ENCODE measurements at places on chromosomes 7 and 10. TPM values are rescaled to one million over a fixed set of nuclear protein-coding genes. Genes with fewer than 3 reads are reported as not detected.

- peak; percentile 10 for DNase-seq
Measured at GRCh38 chr10:67257018-67257417, 331.2 kb downstream of the LRRTM3 start.

Gene CCL24
- not detected for total RNA-seq

DNA sequence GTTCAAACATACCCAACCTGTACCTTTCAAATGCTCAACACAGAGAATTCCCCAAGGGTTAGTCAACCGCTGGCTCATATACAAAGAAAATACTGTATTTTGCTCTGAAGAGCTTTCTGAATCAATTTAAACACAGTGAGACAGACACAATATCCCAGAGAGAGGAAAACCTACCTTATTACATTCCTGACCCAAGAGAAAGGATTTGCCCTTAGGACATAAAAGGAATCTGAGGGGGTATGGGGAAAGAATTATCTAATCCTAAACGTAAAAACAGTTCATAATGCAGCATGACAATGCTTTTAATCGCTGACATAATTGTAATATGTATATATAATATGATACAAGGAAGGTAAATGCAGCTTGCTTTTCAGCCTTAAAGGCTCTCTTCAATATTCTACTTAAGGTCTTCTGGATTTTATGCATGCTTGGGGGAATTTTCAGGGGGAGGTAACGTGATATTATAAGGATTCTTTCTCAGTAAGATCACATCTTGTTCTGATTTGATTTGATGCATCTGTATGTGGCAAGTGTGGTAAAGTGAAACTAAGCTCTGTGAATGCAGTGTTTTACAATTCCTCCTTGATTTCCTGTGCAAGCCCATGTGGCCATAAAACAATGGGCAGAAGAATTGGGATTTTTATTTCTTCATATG, 240.5 kb downstream of the GLI3 start:
- DNase-seq = peak; percentile 83

DNA sequence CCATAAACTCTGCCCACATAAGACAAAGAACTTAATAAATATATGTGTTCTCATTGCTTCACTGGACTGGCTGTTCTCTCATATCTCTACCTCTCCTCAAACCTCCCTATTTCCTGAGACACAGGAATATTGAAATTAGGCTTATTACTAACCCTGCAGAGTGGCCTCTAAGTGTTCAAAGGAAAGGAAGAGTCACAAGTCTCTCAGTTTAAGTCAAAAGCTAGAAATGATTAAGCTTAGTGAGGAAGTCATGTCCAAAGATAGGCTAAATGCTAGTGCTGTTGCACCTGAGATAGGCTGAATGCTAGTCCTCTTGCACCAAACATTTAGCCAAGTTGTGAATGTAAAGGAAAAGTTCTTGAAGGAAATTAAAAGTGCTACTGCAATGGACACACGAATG, 41.1 kb downstream of the GNAI1 start:
- DNase-seq = no peak

DNA sequence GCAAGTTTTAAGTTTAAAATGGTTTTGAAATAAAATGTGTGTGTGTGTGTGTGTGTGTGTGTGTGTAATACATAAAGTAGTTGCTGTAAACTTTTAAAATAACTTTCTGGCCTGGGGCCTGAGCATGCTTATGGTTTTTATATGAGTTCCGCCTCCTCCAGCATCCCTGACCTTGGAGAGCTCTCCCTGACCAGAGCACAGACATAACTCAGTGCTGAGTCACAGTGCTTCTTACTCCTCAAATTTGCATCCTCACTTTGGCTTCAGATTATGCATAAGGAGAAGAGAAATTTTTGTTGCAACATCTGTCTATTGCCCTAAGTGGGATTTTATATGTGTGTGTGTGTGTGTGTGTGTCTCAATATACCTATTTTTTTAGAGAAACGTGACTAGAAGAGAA, 200.8 kb downstream of the ELMO1 start:
- peak; percentile 82 for DNase-seq

GRCh38 chr10:125882596-125882995, 1.5 kb upstream of the DHX32 start:
- peak; percentile 44 for DNase-seq

Gene MKRN1
- total RNA-seq = 74.0 TPM

Gene RAMP3
- under 0.01 TPM for total RNA-seq

Gene CLCN1
- under 0.01 TPM for total RNA-seq

Gene SLC39A12
- not detected for total RNA-seq

DNA sequence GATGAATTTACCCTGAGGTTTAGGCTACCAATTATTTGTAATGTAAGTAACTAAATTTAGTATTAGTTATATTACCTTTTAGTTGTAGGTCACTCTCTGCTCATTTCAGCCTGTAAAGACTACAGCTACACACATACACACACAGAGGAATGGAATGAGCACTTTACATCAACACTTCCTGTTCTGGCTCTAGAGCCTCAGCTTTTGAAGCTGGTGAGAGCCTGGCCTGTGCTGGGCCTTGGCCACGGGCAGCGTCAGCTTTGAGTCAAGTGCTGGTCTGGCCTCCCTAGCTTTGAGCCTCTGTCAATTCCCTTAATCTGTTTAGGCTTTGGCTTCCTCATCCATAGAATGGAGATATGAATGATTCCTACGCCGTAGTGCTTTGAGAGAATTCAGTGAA, 141.7 kb downstream of the EGFR start:
- peak; percentile 91 for DNase-seq

DNA sequence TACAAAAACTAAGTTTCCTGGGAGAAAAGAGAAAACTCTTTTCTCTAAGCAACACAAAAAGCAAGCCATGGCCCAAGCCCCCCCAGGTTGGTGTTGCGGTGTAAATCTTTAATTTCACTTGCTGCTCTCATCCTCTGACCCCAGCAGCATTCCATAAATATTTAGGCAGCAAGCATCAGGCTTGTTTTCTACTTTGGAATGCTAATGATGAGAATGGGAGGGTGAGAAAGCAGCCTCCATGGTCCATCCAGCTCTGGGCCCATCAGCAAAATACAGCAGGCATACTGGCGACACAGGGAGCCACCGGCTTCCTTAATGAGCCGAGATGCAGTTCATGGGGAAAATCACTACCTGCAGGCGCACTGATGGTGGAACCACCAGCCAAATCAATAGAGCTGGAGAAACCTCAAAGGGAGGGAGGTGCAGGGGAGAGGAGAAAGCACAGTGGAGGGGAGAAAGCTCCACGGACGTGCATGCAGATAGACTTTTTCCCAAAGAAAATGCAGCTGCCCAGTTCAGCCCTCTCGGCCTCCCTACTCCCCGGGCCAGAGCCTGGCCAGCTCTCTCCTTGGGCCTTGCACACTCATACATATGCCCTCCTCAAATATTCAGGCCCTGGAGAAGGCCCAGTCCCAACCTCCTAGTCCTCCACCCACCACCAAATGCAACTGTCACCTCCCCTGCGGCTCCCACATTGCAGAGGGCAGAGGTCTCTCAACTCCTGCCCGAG, 131.9 kb downstream of the GRID1 start:
- peak; percentile 31 for DNase-seq

Gene DENND2A
- total RNA-seq = 39.0 TPM

DNA sequence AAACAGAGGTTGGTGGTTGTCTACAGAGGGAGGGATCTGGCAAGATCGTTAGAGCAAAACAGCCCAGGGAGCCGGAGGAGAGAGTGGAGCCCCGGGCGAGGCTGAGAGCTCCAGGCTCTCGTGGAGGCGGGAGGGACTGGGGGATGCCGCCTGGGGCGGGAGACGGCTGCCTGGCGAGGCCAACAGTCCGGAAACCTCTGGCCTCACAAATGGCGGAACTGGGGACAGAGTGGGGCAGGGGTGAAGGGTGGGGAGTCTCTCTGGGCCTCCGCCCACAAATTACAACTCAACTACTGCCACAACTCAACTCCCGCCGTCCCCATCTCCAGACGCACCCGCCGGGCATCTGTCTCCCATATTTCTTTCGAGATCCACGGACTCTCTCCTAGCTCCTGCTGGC, 47.7 kb downstream of the CLEC2L start:
- DNase-seq = no peak

GRCh38 chr7:84190016-84190705, 4.4 kb downstream of the SEMA3A start:
- DNase-seq = peak; percentile 50

GRCh38 chr7:44703921-44704320, 44.7 kb upstream of the ZMIZ2 start:
- DNase-seq = no peak

Gene BAMBI
- 4.6 TPM for total RNA-seq

DNA sequence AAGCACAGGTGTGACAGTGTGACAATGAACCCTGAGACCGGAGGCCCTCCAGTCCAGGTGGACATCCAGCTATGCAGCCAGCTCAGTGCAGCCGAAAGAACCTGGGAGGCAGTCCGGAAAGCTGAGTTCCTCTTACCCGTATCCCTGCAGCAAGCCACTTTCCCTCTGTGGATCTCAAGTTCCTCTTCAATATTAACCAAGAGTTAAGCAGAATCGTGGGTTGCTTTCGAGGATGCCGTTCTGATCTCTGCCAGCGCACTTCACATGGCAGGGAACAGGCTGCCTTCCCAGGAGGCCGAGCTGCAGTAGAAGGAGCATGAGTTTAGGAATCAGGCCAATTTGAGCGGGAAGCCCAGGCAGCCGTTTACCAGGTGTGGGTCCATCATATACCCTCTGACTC, 591.6 kb downstream of the SDK1 start:
- no peak for DNase-seq

Gene ZNF727
- 6.4 TPM for total RNA-seq

DNA sequence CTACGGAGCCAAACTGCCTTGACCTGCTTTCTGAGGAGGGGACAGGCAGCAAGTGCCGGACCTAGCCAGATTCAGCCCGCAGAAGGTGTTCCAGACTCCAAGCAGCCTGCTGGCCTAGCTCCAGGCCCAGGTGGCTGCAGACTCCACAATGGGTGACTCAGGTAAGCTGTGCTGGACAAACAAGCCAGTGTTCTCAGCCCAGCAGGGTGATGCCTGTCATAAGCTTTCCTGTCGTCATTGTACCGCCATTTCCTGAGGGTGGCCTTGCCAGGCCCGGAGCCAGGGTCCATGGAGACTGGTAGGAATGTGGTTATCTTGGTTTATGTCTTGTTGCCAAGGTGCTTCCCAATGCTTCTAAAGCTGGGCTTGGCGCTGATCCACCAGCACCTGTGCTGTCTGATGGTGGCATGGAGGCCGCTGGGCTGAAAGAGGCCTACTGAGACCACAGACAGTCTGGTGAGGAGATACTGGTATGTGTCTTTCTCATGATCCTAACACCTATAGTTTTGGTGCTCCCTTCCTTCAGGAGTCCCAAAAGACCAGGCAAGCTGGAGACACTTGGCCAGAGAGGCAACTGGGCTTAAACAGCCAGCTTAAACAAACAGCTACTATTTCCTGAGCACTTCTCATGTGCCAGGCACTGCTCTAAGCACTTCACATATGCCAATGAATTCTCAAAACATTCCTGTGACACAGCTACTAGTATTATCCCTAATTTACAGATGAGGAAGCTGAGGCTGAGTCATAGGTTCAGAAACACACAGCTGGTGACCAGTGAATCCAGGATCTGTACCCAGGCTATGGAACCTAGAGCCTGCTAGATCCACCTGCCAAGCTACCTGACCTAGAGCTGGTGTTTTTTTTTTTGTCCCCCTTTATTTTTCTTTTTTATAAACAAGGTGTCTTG, 42.0 kb downstream of the ZC3HC1 start:
- DNase-seq = no peak

- no peak for DNase-seq
Measured at GRCh38 chr7:39285256-39285655, 280.9 kb upstream of the YAE1 start.

Gene VSIR
- 44.1 TPM for total RNA-seq

Gene NXPH1
- total RNA-seq = not detected

GRCh38 chr10:68175949-68176348, 56.0 kb downstream of the ATOH7 start:
- DNase-seq = no peak

Gene PRSS1
- not detected for total RNA-seq

DNA sequence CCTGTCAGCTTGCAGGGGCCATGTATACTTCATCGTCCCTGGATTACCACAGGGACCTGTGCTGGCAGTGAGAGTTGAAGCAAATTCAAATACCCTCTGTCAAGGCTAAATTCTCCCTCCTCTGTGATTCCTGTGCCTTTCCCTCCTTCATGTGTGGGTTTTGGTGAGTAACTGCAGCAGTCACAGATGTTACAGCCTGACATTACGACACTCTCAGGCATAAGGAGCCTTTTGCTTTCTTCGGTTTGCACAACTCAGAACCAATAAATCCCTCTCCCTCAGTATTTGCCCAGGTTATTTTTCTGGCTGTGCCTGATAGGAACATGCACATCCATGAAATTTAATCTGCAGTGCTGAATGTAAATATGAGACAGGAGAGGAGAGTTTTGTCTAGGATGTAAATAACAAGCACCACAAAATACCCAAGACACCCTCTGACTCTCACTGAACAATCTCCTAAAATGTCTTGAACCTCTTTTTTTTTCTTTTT, 997.2 kb upstream of the GHITM start:
- DNase-seq = no peak

DNA sequence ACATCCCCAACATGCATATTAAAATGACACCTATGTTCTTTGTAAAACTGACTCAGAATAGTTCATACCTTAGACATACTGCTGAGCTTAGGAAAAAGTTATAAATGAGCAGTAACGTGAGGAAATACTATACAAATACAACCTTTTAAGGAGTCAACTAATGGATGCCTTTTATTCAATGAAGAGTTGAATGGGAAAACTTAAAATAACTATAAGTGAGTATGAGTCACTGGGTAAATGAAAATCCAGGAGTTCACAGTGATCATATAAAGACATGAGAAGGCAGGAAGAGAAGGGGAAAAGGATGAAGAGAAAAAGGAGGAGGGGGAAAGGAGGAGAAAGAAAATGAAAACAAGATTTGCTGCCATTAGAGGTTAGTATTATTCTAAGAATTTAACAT, 157.8 kb upstream of the PCDH15 start:
- DNase-seq = no peak

DNA sequence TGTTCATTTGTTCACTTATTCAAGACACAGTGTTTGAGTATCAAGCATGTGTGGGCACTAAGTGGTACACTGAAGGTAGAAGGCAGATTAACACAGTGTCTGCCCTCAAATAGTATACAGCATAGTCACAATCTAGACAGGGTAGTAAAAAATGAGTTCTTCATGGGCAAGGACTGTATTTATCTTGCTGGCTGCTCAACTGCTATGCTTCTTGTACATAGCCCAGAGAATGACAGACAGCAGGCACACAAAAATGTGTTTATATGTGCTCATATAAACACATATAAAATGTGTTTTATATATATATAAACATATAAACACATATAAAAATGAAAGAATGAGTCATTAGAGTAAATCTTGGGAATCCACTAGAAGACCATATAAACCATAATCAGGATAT, 43.1 kb downstream of the TFEC start:
- DNase-seq = no peak

Gene HMX2
- total RNA-seq = not detected

GRCh38 chr10:126146771-126147170, 241.5 kb downstream of the ADAM12 start:
- no peak for DNase-seq

DNA sequence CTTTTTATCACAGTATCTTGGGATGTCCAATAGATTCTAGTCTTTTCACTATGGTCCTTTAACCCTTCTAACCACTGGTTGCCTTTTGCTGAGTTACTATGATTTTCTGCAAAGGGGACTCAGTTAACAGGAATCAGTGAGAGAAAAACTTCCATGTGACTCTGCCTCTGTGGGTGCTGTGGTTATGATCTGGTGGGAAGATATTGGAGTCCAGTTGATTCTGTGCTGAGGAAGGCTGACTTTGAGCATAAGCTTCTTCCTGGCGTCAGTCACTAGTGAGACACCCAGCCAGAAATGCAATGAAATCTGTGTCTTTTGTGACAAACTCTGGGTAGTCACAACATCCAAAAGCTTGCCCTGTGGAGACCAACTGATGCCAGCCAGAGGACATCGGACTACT, 648.0 kb downstream of the SUGCT start:
- no peak for DNase-seq

- DNase-seq = no peak
Measured at GRCh38 chr10:37520488-37520887, 336.9 kb downstream of the ZNF248 start.
